ENCODE measurements at places on chromosomes 7 and 10. TPM values are rescaled to one million over a fixed set of nuclear protein-coding genes. Genes with fewer than 3 reads are reported as not detected.
A peak's percentile ranks its signal among the peaks of the same experiment; 100 is the strongest.

MKLN1 gene
- total RNA-seq: 63.8 TPM

CYP3A7 gene
- 0.21 TPM for total RNA-seq

GRCh38 chr10:123392182-123392963 is 238.2 kb downstream of the BUB3 start:
- DNase-seq: no peak

- DNase-seq: no peak
These were observed 112.5 kb downstream of the KMT2E start for GRCh38 chr7:105126436-105126975.

DNA sequence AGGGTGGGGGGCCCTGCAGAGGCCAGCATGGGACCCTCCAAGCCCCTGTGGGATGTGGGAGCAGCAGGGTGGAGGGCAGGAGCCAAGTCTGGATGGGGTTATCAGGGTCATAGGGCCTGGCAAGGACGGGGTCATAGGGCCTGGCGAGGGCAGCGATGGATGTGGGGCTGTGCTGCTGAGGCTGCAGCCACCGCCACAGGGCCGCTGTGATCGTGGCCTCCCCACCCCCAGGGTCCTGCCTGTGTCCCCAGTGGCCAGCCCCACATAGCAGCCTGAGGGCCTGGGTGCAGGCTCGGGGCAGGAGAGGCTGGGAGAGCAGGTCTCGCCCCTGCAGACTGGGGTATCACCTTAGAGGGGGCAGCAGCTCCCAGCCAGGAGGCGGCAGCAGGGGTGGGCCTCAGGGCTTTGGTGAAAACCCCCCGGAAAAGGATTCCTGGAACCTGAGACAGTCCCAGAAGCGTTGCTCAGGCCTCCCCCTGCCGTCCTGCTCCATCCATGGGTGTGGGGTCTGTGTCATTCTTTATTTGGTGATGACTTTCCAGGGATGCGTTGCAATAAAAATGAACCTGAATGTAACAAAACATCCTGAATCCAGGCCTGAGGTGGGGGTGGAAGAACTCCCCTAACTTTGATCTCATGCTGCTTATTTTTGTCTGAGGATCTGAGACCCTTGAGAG is 107.3 kb upstream of the SHH start:
- no peak for DNase-seq

DNA sequence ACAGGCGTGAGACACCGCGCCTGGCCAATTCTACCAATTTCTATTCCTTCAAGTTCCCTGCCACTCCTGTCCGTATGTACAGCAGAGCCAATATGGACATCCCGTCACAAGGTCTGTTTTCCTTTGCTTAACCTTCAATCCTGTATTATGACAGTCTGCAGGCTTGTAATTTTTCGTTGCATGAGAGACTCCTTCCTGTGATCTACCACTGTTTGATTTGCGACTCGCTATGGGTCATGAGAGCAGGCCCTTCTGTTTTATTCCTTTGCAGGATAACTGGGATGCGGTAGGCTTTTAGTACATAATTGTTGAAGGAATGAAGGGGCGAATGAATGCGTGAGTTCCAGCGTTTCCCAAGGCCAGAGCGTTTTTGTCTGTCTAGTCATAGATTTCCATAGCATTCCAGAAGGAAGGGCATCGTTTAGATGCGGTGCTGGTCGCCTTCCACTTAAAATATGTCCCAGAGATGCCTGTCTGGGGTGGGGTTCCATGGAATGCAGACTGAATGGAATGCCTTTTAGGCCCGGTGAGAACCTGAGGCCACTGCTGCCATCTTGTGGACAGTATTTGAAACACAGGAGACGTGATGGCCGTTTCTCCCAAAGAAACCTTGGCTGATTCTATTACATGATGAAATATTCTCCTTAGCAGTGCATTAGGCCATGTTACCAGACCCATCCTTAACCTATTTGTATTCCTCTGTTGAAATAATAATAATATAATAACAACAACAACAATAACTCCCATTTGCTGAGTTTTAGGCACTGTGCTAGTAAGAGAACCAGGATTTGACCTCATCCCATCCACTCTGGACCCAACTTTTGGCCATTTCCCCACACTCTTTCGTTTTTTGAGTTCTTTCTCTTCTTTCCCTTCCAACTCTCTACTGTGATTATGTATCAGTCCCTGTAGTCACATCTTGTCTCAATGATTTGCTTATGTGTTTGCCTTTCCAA is 193.2 kb downstream of the MYOF start:
- peak; percentile 93 for DNase-seq

GRCh38 chr10:21150166-21150565 is 253.1 kb upstream of the NEBL start:
- peak; percentile 31 for DNase-seq

DNA sequence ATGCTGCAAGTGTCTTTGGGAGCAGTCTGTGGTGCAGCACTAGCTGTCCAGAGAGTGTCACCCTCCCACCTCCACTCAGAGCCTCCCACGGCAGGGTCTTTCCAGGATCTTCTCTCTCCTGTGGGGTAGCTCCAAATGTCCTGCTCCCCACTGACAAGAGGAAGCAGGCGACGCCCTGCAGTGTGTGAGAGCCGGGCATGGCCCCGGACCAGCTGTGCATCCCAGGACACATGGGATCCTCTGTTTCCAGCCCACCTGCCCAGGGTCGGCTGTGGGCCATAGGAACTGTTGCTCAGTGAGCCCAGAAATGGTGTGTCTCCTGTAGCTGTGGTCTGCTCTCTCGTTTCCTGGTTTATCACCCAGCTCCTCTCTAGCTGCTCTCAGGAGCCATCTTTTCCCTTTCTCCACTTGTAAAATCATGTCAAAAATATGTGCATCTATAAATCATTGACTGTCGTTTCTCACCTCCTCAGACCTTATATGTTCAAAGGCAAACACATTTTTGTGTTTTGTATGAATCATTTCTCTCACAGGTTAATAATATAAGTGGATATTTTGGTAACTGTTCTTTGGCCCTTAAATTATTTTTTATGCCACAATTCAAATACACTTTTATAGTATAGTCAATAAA is 74.9 kb downstream of the VWC2 start:
- no peak for DNase-seq

DNA sequence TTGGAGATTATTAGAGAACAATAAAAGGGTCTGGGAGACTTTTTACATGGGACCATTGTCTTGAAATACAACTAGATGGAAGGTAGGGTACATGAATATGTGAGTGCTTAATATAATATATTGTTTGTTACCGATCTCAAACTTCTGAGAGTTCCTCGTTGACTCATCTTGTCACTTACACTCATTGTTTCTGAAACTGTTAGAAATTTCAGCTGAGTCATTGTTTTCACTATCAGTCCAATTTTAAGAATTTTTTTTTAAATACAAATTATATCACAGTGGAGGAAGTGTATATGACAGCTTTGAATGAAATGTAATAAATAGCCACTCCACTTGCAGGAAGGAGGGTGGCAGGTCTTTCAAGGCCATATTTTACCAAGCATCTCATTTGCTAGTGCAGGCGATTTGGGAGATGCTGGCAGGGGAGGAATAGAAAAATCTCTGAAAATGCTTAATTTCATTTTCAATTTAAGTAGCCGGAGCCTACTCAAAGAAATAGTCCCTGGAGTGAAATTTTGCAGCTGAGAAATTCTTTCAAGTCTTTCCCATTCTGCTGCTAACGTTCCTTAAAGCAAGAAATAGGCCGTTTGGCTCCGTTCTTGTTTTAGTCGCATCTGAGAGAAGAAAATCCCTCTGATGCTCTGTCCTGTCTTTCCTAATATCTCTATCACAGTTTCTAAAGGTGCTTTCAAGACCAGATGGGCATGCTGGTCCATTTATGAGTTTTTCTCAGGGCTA is 1404.2 kb upstream of the CELF2 start:
- DNase-seq: no peak

GNAT3 gene
- total RNA-seq: 4.0 TPM

GRCh38 chr7:148142660-148143248 is 447.8 kb upstream of the C7orf33 start:
- DNase-seq: peak; percentile 67

DNA sequence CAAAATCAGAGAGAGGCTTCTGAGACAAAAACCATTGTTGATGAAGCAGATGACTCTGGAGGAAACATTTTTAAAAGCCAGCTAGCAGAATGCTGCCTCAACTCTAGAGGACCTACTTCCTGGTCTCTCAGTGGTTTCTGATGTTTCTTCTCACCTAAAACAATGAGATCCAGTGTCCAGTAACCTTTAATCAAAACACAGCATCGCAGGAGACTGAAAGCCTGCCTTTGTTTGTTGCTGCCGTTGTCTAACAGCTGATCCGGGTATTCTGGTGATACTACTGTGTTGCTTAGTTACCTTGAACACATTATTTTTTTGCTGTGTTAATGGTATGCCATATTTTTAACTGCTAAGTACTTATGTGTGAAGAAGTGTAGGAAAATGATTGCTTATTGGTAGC is 70.9 kb downstream of the WIPF3 start:
- no peak for DNase-seq

DNA sequence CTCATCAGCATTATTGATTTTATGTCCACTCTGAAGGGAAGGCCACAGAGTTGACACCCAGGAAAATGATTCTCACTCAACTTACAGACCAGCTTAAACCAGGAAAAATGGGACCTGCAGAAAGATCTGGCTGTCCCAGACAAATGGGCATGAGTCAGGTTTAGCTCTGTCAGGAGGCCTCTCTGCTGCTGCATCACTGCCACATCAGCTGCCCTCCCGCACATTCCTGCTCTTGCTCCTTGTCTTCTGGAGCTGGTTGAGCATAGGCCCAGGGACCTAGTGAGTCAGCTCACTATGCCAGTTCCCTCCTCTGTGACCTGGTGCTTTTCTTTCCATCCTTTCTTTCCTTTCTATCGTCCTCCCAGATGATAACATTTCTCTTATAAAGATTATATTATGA is 18.8 kb upstream of the SMNDC1 start:
- no peak for DNase-seq

AKR1C1 gene
- 5.4 TPM for total RNA-seq

DNA sequence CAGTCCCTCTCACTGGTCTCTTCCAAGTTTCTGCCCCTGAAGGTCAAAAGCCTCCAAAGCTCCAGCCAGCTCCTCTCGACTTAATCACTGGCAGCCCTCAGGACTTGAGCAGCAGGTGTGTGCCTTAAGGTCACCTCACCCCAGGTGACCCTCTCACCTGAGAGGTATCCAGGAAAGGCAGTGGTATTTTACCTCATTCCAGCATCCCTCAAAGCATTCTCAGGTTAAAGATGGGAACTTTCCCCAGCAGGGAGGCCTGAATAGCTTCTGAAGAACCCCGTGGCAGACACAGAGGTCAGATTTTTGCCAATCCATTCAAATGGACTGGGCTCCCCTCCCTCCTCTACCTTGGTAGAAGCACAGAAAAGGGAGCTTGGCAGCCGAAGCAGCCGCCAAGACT is 148.2 kb downstream of the GFRA1 start:
- DNase-seq: no peak

DNA sequence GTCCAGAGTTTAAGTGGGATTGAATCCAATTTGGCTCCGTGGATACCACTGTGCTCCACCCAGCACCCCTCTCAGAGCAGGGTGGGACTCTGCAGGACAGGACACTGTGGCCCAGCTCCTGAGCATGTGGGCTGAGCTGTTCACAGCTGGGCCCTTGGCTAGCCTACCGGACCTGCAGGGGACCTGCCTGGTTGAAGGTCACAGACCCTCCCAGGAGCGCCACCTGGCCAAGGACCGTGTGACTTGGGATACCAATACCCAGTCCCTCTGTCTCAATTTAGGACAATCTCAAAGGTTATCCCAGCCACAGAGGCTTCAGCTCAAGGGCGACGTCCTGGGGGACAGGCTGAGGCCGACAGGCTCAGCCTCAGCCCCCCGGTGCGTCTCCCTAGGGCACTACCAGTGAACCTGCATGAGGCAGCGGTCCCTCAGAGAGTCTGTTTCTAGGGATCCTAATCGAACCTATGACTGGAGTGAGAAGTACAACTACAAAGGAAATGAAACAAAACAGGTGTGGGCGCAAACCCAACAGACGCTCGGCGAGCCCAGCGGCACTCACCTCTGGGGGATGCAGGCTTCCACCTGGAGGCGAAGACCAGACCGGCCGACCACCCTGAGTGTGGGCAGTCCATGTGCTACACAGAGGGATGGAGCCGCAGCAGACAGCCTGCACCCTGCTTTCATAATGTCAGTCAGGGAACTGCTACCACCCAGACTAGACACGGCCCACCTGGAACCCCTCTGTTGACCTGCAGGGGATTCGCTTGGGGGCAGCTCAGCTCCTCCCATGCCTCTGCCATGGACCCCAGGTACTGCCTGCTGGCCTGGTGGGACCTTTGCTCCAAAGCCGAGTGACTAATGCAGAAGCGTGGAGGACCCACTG is 103.7 kb downstream of the PAXIP1 start:
- no peak for DNase-seq

FBXL15 gene
- 6.3 TPM for total RNA-seq

PTPN12 gene
- total RNA-seq: 78.8 TPM

- peak; percentile 64 for DNase-seq
These were observed 16.3 kb downstream of the FGF8 start for GRCh38 chr10:101759309-101760247.

SPDYE8 gene
- total RNA-seq: not detected

DNA sequence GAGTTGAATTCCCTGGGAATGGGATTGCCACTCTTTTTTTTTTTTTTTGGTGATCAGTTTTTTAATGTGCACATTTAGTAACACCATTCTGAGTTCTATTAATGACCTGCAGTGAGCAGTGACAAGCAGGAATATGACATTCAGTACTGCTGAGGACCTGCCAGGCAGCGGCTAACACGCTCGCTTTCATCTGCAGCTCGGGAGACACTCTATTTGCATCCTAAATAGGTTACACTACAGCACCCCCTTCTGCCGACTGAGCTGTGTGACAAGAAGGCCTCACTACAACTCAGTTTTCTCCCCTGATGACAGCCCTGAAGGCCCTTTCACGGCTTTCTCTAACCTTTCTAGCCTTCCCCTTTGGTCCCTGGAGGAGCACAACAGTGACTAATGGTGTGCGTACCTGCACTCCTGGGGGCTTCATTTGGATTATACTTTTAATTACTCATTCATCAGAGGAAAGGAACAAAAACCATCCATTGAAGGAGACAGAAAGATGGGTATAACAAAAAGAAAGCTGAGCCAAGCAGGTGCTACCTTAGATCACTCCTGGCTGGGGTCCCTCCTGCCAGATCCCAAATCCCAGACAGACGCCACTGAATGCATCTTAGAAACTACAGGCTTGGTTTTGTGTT is 872.4 kb downstream of the LRMDA start:
- peak; percentile 94 for DNase-seq

DNA sequence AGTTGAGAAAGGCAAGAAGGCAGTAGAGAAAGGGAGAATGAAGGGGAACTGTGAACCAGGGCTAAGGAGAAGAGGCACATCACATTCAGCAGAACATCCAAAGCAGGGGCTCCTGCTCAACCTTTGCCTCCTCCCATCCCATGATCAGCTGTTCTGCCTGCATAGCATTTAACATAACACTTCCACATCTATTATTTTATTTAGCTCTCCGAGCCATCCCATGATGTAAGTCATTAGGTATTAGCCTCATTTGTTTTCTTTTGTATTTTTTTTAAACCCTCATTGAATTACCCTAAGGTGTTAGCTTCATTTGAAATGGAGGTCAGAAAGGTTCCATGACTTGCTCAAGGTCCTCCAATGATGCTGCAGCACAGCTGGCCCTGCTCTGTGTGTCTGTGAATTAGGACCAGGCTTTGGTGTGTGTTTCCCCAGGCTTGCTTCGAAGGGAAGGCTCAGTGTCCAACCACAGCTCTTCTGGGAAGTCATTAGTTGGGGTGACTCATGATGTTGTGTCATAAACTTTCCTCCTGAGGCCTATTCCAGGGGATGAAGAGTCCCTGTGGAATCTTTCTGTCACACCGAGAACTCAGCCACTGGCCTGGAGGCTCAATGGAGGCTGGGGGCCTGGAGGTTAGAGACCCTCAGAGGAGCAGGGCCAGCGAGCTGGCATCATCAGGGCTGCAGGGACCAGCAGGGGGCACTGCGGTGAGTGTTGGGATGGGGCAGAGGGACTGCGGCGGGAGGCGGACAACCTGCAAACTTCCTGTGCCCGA is 16.5 kb downstream of the NPFFR1 start:
- DNase-seq: no peak
